Astrocyte (in vitro differentiated cells and primary cell): ENCODE measurements at places on chromosomes 7 and 10. TPM values are rescaled to one million over a fixed set of nuclear protein-coding genes. Genes with fewer than 3 reads are reported as not detected.

DNA sequence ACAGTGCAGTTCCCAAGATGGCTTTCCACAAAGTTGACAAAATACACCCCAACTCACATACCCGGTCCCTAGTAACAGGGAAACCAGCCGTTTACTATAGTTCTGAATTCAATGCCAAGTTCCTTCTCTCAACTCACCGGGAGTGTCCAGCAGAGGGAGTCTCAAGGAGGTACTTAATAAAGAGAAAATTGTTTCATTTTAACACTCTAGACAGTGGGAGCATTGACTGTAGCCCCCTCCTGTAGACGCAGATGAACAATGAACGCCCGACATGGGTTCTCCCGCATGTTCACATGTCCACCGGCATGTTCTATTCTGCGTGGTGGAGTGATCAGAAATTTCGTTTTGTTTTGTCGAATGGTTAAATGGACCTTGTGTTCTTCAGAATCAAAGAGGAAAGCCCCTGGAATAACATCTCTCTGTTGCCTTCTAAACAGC lies 1.9 kb downstream of the HIPK2 start:
- peak; percentile 60 for DNase-seq

DNA sequence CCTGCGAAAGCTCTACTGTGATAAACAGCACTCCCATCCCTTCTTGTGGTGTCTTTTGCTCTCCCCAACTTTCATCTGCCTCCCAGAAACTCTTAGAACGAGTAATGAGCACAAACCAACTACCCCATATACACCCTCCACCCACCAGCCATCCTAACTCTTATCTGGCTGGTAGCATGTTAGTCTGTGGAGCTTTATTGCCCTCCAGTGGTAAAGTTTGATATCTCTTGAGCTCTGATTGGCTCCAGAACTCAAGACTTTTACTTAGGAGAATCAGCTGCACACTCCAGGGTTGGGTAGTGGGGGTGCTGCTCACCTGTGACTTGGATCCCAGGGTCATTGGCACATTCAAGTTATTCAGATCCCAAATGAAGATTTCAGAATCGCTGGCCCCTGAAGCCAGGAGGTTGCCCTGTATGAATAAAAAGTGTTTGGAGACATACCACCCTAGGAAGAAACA lies 10.9 kb downstream of the SEC31B start:
- peak; percentile 41 for DNase-seq

- no peak for DNase-seq
Observed at GRCh38 chr10:31962826-31963588, 34.4 kb upstream of the ARHGAP12 start.

CDH23 gene
- total RNA-seq = 0.17 TPM in 1 of 2 replicates, not detected in the other

EBF3 gene
- total RNA-seq = 0.07 and 0.14 TPM in 2 replicates

GRCh38 chr10:30391266-30391665 lies 42.2 kb upstream of the MTPAP start:
- DNase-seq = no peak

ANXA8 gene
- 0.55 and 1.0 TPM in 2 replicates for total RNA-seq

DNA sequence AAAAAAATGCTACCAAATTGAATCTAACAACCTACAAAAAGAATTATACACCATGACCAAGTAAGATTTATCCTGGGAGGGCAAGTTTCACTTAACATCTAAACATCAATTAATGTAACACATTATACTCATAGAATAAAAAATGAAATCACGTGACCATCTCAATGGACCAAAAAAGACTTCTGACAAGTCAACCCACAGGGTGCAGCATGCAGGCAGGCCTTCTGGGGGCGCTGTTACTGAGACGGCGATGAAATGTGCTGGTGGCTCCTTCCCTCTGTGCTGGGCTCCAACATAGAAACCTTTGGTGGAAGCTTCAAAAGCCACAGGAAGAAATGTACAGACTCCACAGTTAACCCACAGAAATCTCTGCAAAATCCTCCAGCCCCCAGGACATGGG lies 103.1 kb downstream of the INHBA start:
- DNase-seq = no peak

RHOBTB1 gene
- 43.0 and 46.5 TPM in 2 replicates for total RNA-seq

ANLN gene
- 11.4 and 20.4 TPM in 2 replicates for total RNA-seq

GRCh38 chr10:108358912-108359311 lies 1194.4 kb upstream of the SORCS1 start:
- peak; percentile 96 for DNase-seq

GRCh38 chr10:69234447-69234846 lies 14.3 kb downstream of the HKDC1 start:
- no peak for DNase-seq

CCZ1B gene
- 54.4 and 61.2 TPM in 2 replicates for total RNA-seq

DNA sequence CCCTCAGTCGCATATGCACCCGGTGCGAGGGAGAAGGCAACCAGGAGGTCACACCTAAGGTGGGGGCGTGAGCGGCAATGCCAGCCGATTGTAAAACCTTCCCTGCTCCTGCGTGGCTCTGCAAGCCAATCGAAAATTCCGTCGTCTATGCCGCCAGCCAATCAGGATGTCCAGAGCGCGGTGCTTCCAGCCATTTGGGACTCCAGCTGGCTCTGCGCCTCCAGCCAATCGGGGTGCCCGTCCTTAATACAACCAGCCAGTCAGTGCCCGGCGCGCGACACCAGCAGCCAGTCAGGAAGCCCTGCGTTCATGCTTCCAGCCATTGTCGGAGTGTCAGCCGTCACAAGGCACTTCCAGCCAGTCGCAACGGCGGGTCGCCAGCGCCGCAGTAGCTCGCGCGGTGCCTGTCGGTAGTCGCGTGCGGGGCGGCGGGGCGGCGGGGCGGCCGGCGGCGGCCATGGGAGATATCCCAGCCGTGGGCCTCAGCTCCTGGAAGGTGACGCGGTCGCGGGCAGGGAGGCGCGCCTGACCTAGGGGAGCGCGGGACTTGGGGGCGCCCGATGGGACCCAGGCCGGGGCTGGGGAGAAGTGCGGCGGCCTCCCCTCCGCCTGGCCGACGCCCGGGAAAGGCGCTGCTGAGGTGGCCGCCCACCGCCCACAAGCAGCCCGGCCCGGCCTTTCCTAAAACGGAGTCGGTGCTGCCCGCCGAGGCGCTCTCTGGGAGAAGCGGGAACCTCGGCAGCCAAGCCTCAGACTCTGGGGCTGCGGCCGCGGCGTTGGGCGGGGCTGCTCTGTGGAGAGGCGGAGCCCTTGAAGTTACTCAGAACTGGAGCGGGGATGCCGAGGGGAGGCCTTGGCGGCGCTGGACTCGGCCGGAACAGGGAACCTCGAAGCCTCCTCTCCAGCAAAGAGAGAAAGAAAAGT lies at the start of gene AKR1E2:
Gene AKR1E2 (plus strand): TSS at position 340 of the 924 bp plus-strand sequence. CDS start 118 bp downstream, at position 458.
- DNase-seq = peak; percentile 94

CALML5 gene
- not detected in 2 replicates for total RNA-seq

ADARB2 gene
- total RNA-seq = 0.17 and 0.18 TPM in 2 replicates

GRCh38 chr10:74548676-74549075 lies 277.7 kb upstream of the KAT6B start:
- no peak for DNase-seq

- peak; percentile 81 for DNase-seq
Observed at GRCh38 chr7:84123965-84124547, 70.5 kb downstream of the SEMA3A start.

GRCh38 chr7:41869997-41870396 lies 167.1 kb upstream of the INHBA start:
- no peak for DNase-seq

DNA sequence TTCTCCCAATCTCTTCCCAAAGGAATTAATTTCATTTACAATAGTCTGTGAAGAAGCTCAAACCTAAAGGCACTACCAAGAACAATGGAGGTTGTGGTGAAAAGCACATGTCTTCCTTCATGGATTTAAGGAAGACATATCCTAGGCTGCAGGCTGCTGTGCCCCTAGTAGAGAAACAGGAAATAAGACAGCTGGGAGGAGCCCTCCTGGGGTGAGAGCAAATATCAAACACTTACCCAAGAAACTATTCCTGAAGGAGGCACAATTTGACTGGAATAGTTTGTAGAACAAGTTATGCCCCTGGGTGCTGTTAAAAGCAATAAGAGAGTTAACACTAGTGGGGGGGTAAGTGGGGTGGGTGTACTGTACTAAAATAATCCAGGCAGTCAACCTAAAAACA lies 30.1 kb downstream of the PDZD8 start:
- DNase-seq = no peak

DNA sequence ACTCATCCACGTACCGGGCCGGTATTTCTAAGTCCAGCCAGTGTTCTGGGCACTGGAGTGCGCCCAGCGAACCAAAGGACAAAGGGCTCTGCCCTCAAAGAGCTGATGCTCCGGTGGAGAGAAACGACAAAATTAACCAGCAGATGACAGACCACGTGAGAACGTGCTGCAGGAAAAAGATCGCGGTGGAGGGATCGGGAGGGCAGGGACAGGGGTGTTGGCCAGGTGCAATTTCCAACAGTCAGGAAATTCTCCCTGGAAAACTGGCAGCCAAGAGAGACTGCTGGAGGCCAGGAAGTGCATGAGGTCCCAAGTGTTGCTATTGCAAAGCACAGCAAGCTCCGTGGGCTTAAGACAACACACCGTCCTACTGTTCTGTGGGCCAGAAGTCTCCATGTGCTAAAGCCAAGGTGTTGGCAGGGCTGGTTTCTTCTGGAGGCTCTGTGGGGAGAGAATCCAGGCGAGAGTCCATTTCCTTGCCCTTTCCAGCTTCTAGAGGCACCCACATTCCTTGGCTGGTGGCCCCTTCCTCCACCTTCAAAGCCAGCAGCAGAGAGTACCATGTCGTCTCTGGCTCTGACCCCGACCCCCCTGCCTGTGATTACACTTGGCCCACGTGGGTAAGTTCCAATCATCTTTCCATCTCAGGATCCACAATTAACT lies 21.3 kb upstream of the AMZ1 start:
- no peak for DNase-seq

DNA sequence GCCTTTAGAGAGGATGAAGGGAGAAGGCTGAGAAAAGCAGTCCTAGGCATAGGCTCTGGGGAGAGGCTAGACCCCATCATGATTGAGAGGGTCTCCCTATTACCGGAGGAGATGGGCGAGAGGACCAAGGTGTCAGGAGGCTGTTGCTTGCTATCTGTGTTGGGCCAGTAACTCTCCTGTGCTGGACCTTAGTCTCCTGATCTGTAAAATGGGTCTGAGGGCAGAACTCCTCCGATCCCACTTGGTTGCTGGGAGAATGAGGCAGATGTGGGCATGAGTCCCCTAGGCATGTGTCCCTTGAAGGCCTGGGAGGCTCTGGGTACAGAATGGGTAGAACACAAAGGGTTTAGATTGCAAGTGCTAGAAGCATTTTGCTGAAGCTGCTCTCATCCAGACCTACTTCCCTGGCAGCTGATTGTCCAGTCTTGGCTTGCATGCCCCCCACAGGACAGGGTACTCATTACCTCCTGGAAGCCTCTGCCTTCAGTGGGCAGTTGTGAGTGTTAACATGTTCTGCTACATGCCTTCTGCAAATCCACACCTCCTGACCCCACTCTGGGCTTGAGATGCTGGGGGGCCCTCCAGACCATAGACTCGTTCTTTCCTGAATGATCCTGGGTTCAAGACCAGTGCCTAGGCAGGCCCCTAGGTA lies 4.4 kb downstream of the ZMIZ1 start:
- no peak for DNase-seq
